Activated naive CD4-positive, alpha-beta T cell (primary cell): ENCODE measurements at places on chromosomes 1 and 21.

GRCh38 chr1:76294482-76295194 lies 220.1 kb downstream of the ST6GALNAC3 start:
- DNase-seq: no peak

DNA sequence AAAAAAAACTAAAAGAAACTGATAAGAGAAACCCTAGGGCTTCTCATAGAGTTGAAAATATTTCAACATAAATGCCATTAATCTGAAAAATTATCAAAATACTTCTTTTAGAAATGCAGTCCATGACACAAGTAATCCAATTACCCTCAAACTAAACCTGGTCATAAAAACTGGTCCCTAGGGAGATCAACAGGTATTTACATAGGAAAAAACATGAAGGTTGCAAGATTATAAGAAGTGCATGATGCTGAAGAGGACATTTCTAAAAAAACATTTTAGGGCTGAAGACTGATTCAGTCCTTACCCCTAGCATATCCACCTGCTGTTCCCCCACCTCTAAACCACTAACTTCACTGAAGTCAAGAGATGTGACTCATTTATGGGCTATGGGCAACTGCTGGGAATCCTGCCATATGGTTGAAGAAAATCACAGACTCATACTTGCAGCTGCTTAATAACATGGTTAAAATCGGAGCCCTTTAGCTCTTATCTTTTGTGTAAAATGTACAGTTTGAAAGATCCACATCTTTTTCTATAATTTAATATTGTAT lies 131.0 kb upstream of the RUNX1 start:
- no peak for DNase-seq

DNA sequence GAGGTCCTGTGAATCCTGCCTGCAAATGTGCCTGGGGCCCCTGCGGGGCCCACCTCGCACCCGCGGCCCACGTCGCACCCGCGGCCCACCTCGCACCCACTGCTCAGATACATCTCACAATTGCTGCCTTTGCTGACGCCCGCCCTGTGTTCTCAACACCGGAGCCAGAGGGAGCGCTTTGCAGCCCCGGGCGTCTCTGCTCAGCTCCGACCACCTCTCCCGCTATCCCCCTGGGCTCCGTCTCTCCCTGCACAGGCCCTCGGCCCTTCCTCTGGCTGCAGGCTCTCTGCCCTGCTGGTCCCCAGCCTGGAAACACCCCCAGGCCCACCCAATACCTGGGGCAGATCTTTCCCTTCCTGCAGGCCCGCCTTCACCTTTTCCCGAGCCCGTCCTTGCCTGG lies 44.8 kb downstream of the TP73 start:
- DNase-seq: no peak

DNA sequence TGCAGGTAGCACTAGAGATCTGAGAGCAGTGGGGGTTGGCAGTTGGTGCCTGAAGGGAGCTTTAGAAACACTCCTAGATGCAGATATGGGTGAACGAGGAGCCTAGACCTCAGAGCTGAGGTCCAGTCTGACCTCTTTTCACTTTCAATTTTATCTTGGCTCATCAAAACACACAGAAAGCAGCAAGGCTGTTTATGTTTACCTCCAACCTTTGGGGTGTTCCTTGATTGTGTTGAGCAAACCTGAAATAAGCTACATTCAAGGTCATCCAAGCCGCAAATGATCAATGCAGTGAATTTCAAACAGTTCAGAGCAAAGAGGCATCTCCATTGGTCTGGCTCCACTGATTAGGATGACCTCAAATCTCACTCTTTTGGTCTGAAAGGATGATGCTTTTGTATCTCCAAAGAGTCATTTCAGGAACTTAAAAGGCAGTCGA lies 1.3 kb downstream of the LY9 start:
- DNase-seq: no peak

- no peak for DNase-seq
Observed at GRCh38 chr1:7177438-7178146, 392.3 kb downstream of the CAMTA1 start.

DNA sequence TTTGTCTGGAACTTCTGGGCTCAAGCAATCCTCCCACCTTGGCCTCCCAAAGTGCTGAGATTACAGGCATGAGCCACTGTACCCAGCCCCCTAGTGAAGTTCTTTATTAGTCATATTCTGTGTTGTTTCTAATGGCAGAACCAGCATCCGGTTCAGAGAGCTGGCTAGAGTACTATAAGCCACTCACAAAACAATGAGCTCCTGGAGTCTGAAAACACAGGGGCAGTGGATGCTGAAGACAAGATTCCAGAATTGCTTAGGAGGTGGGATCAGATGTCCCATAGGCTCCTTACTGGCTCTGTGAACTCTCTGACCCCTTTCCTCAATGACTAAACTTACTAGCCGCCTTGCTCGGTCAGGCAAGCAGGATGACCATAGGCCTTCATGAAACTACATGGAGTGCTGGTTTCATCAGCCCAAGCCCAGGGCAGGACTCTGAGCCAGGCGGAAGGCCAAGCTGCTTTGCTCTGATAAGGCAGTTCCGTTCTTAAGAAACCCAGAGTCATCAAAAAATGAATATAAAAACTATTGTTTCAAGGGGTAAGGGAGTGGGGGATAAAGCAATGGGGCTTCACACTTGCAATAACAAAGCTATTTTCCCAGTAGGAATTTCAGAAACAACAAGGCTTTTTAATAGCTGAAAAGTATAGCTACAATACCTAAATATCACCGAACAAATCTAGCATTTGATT lies 8.1 kb downstream of the MTHFR start:
- no peak for DNase-seq

GRCh38 chr1:214364786-214365295 lies 83.9 kb downstream of the SMYD2 start:
- DNase-seq: no peak

- no peak for DNase-seq
Observed at GRCh38 chr1:204672069-204672468, 13.5 kb downstream of the LRRN2 start.

- no peak for DNase-seq
Observed at GRCh38 chr1:31707711-31708110, 3.9 kb upstream of the COL16A1 start.

DNA sequence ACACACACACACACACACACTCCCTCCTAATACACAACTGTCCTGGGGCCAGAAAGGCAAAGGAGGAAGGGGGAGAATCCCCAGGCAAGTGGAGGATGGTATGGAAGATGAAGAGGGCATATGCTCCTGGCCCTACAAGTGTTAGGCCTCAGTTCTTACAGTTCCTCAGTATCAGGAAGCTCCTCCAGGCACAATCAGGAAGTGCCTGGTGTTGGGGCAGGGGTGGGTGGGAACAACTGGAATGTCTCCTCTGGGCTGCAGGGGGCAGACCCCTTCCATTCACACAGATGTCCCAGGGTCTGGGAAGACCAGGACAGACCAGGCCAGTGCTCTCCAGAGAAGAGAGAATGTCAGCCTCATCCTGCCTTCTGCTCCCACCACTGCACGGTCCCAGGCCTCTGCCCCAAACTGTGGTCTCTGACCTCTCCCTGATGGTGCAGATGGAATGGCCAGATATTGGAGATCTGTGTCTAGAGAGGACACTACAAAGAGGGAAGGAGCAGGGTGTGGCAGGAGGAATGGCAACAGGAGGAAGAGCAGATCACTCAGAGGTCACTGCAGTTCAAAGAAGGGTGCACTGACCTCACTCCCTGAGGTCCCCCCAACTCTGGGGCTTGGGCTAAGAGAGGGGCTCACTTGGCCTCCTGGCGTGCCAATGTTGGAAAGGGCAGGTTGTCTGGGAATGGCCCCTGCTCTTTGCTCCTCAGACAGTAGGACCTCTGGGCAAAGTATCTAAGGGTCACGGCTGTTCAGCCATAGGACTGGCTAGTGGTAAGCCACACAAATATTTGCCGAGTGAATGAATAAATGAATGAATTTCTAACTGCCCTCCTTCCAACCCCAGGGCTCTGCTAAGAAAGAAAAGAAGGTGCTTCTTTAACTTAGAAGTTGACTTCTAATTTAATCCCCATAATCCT lies 2.5 kb upstream of the DENND2D start:
- no peak for DNase-seq

DNA sequence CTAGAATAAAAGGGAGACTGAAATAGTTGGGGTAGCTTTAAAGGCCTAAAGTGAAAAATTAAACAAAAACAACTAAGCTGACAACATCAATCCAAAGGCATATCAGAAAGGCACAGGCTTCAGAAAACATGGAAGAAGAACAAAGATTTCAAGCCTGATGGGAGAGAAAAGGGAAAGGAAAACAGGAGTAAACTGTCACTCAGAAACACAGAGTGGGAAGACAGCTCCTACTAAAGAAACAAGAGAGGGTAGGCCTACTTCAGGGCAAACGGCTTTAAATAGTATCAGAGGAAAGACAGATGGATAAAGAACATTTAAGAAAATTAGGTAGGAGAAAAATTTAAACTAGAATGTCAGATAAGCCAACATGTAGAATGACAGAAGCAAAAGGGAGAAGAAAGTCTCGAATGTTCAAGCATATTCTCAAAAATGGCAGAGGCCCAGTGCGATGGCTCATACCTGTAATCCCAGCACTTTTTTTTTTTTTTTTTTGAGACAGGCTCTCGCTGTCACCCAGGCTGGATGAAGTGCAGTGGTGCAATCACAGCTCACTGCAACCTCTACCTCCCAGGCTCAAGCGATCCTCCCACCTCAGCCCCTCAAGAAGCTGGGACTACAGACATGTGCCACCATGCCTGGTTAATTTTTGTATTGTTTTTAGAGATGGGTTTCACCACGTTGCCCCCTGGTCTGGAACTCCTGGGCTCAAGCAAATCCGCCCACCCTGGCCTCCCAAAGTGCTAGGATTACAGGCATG lies 7.6 kb downstream of the EGLN1 start:
- no peak for DNase-seq

- no peak for DNase-seq
Observed at GRCh38 chr1:112711670-112712069, 3.5 kb downstream of the PPM1J start.

GRCh38 chr1:43444836-43445235 lies 8.9 kb downstream of the HYI start:
- no peak for DNase-seq

GRCh38 chr1:3483801-3484444 lies 29.5 kb downstream of the ARHGEF16 start:
- DNase-seq: no peak

DNA sequence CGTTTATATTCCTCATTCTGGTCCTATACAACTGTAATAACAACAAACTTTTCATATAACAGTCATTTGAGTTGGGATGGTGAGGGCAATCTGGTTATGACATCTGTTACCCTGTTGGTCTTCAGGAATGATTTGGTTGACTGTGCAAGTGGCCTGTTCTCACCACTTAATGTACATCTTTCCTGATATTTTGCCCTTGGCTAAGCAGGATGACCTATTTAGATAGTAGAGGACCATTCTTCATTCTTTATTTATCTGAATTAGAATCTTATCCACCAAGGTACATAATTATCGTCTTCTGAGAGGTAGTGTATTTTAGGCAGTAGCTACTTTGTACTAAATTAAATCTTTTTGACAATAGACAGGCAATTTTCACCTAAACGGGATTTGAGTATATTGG lies 154.3 kb downstream of the DNM3 start:
- no peak for DNase-seq

- no peak for DNase-seq
Observed at GRCh38 chr1:172719066-172719627, 60.2 kb downstream of the FASLG start.

- no peak for DNase-seq
Observed at GRCh38 chr1:66980745-66981367, 56.1 kb downstream of the MIER1 start.

DNA sequence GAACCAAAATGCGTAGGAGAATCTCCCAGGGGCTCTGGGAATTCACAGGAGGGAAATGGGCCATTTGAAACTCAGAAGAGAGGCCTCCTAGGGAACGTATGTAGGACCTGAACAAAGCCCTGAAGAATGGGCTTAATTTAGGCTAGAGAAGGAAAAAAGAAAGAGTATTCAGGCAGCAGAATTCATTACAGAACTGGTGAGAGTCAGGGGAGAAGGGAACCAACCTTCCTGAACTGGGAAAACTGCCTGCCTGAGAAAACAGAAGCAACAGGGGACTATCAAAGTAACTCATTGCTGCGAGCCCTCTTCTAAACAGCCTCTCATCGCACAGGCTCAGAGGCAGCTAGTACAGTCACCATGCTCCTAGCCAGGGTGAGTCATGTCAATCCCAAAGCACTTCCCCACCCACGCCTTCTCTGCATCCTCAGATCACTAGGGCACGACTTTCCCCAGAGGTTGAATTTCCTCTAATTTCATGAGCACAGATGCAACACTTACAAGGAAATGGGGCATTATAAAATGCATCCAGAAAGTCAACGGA lies 98.1 kb downstream of the ADSS2 start:
- no peak for DNase-seq

DNA sequence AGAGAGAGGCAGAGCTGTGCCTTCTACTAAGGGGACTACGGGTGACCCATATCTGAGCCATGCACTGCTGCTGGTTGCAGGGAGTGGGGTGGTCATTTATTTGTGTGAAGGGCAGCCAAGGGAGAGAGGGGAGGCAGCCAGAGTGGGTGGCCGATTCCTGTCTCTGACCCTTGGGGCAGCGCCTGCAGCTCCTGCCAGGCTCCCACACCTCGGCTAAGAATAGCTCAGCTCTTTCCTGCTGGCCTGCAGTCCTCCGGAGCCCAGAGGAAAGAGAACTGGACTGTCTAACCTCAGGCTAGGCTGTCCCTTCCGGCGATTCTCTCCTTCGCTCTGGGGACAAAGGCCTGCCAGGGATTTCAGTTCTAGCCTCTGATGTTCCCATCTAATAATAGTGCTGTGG lies 11.6 kb upstream of the CD34 start:
- DNase-seq: no peak

DNA sequence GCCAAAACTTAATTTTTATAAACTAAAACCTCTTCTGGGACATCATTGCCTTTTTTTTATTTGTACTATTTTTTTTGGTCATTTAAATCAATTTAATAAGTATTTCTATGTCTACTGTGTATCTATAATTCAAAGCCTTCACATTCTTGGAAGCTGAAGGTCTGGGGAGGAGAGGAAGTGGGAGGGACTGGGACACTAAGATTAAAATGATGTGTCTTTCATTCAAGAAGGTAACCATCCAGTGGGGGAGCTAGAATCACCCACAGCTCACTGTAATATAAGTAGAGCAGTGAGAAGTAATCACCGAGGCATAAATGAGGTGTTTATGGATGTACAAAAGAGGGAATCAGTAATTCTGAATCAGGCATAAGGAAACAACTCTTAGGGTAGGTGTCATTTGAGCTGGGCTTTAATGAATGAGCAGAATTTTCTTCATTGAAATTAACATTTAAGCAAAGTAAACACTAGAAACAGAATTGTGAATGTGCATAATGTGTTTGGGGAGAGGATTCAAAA lies 52.8 kb downstream of the PTGER3 start:
- DNase-seq: no peak
